Activated CD4-positive, alpha-beta T cell treated with anti-CD3 and anti-CD28 coated beads for 24 hours (primary cell): ENCODE measurements at places on chromosomes 6 and 20.

- no peak for DNase-seq
These were observed 118.2 kb downstream of the BACH2 start for GRCh38 chr6:90178384-90178855.

DNA sequence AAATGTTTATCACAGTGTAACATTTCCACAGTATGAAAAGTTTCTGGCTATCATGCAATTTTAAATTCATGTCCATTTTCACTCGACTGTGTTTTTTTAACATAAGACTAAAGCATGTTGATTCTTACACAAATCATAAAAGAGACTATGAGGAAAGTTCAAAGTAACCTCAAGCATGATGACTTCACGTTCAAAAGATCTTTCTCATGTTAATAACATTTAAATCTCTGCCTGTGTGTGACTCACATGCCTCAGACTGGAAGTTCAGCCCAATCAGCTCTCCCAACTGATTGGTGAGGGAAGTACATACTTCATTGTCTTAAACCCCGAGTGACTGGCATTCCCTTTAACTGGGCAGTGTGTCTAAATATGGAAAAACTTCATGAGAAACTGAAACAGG is 37.4 kb downstream of the ATXN1 start:
- no peak for DNase-seq

DNA sequence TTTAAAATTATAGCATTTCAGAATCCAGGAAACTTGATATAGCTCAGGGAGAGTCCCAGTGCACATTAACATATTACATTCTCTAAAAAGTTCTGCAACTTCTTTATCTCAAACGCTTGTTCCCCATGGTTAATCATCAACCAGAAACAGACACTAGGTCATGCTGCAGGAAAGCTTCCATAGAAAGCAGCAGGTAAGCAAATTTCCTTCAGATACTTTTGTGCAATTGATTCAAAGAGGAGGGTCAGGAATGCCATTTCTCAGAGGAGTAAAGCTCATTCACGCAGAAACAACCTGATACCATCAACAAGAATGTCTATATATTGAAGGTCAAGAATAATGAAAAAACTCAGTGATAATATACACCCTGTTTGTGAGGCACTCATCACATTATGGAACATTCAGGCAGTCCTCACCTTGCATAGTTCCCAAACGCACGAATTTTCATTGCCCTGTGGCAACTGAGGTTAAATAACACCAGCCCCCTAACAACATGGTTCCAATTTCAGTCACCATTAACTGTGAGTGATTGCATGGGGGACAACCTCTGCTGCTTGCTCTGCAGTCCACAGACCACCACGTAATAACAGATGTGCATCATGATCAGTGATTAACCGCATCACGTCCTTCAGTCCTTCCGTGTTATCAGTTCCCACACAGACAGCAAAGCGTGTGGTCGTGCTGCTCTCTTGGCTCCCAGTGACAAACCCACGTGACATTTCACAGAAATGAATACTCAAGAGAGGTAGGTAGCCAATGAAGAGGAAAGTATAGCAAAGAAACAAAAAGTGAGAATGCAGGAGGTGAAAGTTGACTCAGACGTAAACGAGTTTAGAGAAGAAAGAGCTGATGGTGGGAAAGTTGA is 95.7 kb downstream of the LY86 start:
- DNase-seq: no peak

- DNase-seq: no peak
These were observed 48.2 kb downstream of the FRK start for GRCh38 chr6:116012471-116012949.

DNA sequence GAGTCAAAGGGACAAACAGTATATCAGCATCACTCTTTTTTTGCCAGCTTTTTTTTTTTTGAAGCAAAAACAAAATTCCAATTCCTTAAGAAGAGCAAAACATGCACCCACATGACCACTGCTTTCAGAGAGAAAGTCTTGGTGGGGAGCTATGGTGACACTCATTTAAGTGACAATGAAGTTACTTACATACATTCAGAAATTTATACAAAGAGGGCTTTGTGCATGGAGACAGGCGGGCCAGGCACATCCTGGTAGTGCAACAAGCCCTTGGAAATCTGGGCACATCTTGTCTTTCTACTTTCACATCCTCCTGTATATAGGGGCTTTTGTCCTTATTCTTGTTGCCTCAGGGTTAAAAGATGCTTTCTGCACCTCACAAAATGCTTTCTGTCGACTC is 55.9 kb downstream of the IL22RA2 start:
- DNase-seq: no peak

- DNase-seq: no peak
These were observed 158.4 kb upstream of the SIM1 start for GRCh38 chr6:100622907-100623692.

- no peak for DNase-seq
These were observed 17.1 kb downstream of the NAPB start for GRCh38 chr20:23404196-23404595.

DNA sequence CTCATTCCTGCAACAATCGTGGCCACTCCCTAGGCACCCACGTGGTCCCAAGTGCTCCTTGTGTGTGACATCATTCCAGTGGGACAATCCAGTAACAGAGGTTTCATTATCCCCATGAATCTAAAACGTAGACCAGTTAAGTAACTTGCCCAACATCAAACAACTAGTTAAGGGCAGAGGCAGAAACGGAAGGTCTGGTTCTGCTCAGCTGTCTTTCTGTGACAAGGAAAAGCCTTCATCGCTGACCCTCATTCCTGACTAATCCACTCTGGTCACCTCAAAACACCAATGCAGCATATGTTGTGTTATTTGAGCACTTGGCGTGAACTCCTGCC is 261.4 kb upstream of the JARID2 start:
- DNase-seq: no peak

- DNase-seq: no peak
These were observed 577.8 kb downstream of the MAFB start for GRCh38 chr20:40111282-40111681.

GRCh38 chr6:33957131-33957891 is 153.5 kb upstream of the MLN start:
- DNase-seq: no peak

DNA sequence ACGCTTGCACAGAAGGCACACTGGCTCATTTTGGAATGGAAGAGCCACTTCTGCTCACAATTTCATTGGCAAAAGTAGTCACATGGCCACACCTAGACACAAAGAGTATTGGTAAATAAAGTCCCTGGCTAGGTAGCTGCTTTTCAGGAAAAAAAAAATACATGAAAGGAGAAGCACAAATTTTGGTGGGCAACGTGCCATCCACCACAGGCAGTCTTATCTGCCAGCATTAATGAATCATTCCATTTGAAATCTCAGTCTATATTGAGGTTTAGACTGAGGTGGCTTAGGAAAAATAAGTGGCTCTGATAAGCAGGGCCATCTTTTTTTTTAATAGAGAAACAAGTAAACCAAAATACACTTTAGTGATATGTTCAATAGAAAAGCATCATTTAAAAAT is 44.3 kb downstream of the ADGRB3 start:
- DNase-seq: no peak

- no peak for DNase-seq
These were observed 86.0 kb downstream of the TIAM2 start for GRCh38 chr6:155080881-155081845.
